ENCODE measurements at places on chromosomes 1 and 21.

- no peak for DNase-seq
These were observed 1.8 kb downstream of the RERE start for GRCh38 chr1:8815582-8816151.

DNA sequence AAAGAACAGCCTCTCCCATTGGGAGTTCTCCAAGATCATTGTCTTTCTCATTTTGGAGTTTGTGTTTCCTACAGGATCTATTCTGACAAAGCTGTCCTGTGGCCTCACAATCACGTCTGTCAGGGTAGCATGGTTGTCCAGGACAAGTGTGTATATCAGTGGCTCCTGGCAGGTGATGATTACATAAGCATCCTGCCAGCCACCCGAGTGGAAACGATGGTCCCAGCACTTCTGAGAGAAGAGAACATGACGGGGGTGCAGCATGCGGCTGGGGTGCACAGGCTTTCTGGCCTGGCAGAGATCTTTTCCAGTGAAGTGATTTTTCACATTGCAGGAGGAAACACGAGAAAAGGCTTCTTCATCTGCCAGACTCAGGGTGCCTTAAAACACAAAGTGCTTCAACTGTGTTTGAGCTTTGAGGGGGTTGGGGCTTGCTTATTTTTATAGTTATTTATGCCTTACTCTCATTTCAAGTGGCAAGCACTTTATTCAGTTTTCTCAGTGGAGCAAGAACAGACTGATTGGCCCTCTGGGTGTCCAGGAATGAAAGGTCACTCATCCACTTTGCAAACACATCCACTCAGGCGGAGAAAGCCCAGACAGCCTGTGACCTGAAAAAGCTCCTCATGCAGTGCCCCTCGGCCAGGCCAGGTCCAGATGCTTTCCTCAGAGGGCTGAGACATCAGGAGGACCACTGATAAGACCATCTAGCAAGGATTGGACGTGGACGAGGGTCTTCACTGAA lies 186.0 kb downstream of the DUSP10 start:
- DNase-seq, result no peak

GRCh38 chr1:181398544-181398943 lies 84.8 kb upstream of the CACNA1E start:
- no peak for DNase-seq

- no peak for DNase-seq
These were observed 71.7 kb downstream of the PRRX1 start for GRCh38 chr1:170735366-170736263.

GRCh38 chr1:33339413-33339812 lies 18.5 kb upstream of the A3GALT2 start:
- DNase-seq, result no peak

GRCh38 chr1:61082311-61083012 lies at the start of gene NFIA:
TSS of gene NFIA (plus strand) at chr1:61082561.
- DNase-seq, result no peak

- no peak for DNase-seq
These were observed 5.2 kb upstream of the PIGC start for GRCh38 chr1:172448995-172449584.

- DNase-seq, result no peak
These were observed 23.9 kb downstream of the PKP1 start for GRCh38 chr1:201307231-201307630.

- no peak for DNase-seq
These were observed 30.4 kb upstream of the ZBTB21 start for GRCh38 chr21:42040411-42041180.

DNA sequence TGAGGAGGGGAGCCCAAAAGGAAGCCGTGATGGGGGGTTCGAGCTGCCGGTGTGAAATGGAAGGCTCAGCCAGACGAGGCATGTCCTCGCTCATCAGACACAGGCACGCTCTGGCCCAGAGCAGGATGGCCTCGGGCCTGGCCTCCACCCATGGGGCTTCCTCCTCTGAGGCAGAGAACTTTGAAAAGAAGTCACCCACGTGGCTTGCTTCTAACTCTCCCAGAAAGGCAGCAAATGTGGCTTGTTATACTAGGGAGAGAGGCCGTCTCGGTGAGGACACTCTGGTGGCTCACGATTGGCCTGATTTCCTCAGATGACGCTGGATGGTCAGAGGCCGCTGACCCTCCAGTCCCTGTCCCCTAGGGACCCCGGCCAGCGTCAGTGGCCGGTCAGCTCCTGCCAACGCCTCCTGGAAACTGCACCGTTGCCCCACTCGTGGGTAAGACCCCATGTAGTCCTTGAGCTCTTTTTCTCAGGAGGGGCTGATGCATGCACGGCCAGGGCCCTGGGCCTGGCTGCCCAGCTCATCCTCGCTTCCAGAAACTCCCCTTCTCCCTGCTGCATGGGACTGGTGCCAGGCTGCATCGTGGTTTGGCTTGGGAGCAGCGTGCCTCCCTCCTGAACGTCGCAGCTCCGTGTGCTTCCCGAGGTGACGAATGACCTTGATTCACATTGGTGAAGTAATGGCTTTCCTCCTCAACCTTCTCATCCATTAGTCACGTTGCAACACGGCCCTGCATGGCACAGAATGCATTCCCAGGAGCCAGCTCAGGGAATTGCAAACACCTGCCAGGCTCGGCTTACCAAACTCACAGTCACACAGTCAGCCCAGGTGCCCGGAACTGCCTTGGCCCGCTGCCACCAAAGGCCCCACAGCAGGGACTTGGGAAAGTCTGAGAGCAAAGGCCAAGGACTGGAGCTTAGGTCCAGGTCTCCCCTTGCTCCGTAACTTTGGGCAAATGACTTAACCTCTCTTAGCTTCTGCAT lies 58.8 kb downstream of the TOMM20 start:
- no peak for DNase-seq

- no peak for DNase-seq
These were observed 19.0 kb downstream of the THEMIS2 start for GRCh38 chr1:27891196-27891889.

GRCh38 chr1:207463021-207463420 lies 8.9 kb downstream of the CR2 start:
- no peak for DNase-seq

DNA sequence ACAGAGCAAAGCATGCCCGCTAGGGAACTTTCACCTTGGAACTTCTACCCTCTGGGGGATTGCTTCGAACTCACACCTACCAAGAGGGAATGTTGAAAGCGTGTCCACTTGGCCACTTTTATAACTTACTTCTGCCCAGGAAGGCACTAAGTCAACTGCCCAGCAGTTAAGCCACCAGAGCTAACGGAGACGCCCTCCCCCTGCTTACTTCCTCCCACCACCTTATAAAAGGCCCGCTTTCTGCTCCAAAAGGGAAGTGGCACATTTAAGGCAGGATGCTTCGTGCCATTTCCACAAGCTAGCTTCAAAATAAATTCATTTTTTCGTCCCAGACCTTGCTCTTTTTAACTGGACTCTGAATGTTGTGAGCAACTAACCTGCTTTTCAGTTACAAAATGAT lies 3.2 kb upstream of the AK2 start:
- no peak for DNase-seq

DNA sequence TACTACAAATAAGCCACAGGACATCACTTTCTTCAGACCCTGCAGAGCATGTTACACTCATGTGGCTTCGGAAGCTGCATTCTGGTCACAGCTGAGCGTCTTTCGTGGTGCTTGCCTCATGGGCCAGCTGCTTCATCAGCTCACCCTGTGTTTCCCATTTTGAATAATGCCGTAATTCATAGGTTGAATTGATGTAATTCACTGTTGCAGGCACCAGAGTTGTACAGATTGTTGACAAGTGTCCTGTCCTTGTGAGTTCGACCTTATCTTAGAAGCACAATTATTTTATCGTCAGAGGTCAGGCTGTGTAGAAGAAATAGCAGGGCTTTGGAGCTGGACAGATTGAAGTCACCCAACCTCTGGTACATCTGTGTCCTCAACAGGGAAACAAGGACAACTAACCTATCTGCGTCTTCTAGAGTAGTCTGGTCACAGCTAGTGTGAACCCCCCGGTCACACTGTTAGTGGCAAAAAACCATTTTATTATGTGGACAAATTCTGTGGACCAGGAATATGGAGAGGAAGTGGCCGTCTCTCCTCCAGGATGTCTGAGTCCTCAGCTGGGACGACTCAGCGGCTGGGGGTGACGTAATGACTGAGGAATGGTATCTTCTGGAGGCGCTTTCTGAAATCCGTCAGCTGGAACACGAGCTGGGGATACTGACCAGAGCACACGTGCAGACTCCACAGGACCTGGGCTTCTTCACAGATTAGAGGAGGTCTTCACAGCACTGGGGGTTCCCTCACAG lies 17.8 kb downstream of the PKNOX1 start:
- DNase-seq, result no peak

GRCh38 chr1:233282582-233282886 lies 13.0 kb downstream of the PCNX2 start:
- no peak for DNase-seq
